ENCODE measurements at places on chromosomes 1 and 21.

DNA sequence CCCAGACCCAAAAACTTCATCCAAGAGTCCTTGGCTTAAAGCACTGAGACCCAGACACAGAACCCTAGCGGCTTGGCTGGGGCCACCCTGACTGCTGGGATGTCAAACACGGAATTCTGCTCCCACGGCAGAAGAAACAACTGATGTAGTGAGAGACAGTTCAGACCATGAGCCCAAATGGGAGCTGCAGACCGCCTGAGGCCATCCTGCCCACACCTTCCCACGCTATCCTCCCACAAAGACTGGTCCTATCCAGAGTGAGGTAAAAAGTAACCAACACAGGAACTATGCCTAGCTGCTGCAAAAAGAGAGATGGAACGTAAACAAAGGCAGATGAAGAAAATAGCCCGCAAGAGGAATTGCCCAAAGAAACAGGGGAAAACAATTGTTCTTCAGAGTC lies 203.3 kb downstream of the PTPRU start:
- ATAC-seq, result no peak

- ATAC-seq, result no peak
Observed at GRCh38 chr1:51231120-51231519, 5.0 kb upstream of the RNF11 start.

- no peak for ATAC-seq
Observed at GRCh38 chr1:62964141-62964540, 180.2 kb downstream of the ATG4C start.

DNA sequence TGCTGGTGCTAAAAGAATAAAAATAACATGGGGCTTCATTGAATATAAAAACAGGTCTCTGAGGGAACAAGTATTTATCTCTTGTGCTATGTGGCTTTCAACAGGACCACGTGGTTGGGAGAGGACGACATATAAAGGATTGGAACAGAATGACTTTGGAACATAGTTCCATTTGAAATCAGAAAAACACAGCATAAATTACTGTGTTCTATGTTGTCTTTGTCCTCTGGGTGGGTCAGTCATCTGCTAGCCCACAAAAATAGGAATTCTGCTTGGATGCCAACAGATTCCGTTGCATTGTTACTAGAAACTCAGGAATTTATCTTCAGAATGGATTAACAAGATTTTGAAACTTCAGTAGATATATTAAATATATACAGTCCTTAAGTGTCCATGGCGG lies 5.9 kb downstream of the CEP85 start:
- peak; percentile 47 for ATAC-seq

GRCh38 chr1:177998696-177999631 lies 29.1 kb upstream of the SEC16B start:
- no peak for ATAC-seq

DNA sequence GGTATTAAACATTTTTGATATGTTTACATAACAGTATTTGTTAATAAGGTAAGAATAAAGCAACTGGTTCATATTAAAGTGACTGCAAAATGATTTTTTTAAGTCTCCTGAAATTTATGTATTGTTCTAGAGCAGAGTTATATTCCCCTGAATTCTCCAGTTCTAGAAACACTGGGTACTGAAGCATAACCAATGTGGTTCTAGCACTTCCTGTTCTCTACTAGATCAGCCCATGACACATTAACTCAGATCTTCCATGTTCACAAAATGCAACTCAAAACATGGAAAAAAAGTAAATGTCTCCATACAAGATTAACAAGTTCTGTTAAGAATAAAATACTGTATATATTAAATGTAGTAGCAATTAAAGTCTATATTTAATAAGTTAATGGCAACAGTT lies 3.9 kb downstream of the NEGR1 start:
- no peak for ATAC-seq

DNA sequence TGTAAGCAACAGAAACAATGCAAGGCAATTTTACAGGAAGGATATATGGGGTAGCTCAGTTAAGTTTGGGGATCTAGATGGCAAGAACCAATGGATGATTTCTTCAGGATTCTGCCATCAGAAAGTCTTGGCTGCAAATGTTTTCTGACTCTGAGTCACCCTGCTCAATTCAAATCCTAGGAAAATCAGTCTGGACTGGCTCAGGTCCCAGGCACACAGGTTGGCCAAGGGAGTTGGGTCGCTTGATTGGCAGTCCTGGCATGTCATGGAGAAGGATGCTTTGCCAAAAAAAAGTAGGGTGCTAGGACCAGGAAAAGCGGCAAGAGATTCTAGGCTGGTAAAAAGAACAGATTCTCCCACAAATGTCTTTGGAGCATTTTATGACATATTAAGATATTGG lies 28.9 kb upstream of the S1PR1 start:
- ATAC-seq, result no peak

Measured in SK-N-SH treated with all-trans-retinoic acid at 6 μM for 48 hours (cell line).